ENCODE measurements at places on chromosomes 12 and 14.

- no peak for DNase-seq
Observed at GRCh38 chr12:123900871-123901376, 71.7 kb downstream of the CCDC92 start.

GRCh38 chr14:89309670-89310177 is 107.3 kb downstream of the FOXN3 start:
- no peak for DNase-seq

GRCh38 chr12:1595026-1595561 is 713 bp upstream of the FBXL14 start:
- no peak for DNase-seq

DNA sequence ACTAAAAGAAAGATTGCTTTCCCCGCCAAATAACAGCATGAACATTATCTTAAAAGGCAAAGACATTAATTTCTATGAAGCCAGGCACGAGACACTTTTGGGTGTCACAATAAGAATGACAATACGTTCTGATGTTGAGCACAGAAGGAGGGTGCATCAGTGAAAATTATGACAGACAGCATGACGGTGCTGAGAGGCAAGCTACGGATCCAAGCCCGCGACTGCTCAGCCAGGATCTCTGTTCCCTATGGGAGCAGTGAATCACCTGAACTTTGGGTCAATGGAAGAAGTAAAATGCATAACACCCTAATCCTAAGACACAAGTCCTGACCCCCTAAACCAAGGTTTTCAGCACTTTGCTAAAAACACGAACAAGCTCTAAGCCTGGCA is 51.7 kb downstream of the SLC25A47 start:
- no peak for DNase-seq

DNA sequence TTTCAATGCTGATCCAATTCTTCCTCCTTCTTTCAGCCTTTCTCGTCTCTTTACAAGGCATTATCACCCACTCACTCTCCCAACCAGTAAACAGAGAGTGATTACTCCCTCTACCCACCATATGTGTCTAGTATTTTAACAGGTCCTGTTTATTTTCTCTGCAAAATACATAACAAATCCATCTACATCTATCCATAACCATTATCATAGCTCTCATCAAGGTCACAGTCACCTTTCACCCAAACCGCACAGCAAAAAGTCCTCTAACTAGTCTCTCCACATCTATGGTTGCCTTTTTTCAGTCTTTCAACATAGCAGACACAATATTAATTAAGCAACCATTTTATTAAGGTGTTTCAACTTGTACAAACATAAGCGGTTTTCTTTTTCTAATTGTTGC is 21.9 kb upstream of the RERG start:
- no peak for DNase-seq

GRCh38 chr12:46771268-46771827 is 54.4 kb downstream of the SLC38A4 start:
- DNase-seq = no peak

- DNase-seq = no peak
Observed at GRCh38 chr12:124939421-124940142, 25.1 kb upstream of the UBC start.

Data from NCI-H187 treated with DMSO at 0.1 percent for 48 hours (cell line).